ENCODE measurements at places on chromosomes 2 and 18.

DNA sequence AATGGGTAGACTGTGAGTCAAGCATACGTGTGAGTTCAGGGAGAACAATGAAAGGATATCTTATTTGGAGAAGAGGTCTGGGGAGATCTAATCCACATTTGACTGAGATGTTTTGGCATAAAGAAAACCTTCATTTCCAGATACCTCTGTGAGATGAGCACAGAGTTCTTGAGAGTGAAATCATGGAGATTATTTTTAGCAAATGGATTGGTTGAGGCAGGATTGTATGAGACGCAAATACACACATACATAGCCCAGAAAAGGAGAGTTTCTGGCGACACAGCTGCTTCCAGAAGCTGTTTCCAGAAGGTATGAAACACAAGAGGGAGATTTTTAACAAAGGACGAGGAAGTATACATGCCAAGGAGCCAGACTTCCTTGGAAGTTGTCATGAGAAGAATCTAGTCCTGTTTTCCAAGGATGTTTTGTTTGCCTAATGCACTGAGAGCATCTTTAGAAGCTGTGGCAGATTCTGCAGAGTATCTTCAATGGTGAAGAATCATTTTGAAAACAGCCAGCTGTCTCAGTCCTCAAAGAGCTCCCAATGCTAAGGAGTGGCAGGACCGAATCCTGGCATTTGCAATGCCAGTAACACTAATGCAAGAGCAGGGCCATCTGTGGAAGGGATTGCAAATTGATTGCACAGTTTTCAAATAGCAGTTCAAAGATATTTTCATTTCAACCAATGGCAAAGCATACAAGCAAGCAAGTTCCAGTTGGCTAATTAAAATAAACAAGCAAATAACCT, 177.2 kb downstream of the SETBP1 start:
- no peak for DNase-seq

DNA sequence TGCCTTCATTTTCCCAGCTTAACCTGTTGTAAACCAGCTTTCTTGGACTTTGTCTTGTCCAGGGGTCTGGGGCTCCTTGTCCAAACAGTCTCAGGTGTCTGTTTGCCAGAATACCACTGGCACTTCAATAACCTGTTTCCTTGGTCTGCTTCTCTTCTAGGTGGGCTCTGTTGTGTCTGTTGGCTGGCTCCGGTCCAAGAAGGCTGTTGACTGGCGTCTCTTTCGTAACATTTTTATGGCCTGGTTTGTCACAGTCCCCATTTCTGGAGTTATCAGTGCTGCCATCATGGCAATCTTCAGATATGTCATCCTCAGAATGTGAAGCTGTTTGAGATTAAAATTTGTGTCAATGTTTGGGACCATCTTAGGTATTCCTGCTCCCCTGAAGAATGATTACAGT, 17.0 kb downstream of the SLC20A1 start:
- no peak for DNase-seq

DNA sequence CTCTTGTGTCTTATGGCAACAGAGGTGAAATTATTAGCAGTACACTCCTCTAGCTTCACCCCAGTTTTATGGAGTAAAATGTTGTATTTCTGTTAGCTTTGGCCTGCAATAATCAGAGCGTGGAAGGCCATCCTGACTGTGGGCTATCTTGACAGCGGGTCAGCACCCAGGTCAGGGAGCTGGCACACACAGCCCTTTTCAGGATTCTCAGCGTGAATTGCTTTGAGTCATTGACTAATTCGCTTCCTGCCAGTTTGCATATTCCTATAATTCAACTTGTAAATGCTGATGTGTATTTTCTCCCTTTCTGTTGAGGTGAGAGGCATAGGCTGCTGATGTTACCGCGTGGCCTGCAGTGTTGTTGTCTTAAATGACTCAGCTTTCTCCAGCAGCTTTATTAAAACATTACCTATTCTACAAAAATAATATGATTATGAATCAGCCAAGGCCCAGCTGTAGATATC, 109.6 kb upstream of the EML6 start:
- DNase-seq, result no peak

DNA sequence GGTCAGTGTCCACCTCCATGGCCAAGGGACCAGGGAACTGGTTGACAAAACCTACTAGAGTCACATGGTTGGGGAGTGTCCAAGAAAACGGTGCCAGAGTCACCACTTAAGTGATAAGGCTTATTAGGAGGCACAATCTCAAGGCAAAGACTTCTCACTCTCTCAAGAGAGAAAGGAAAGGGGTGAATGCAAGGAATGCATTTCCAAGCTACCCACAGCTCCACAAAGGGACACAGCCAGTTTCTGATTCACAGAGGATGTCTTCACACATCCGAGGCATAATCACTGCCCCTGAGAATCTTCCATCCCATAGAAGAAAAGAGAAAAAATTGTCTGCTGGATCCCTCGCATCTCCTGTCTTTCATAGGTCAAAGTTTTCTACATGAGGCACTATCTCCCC, 269.3 kb downstream of the TNS1 start:
- no peak for DNase-seq

DNA sequence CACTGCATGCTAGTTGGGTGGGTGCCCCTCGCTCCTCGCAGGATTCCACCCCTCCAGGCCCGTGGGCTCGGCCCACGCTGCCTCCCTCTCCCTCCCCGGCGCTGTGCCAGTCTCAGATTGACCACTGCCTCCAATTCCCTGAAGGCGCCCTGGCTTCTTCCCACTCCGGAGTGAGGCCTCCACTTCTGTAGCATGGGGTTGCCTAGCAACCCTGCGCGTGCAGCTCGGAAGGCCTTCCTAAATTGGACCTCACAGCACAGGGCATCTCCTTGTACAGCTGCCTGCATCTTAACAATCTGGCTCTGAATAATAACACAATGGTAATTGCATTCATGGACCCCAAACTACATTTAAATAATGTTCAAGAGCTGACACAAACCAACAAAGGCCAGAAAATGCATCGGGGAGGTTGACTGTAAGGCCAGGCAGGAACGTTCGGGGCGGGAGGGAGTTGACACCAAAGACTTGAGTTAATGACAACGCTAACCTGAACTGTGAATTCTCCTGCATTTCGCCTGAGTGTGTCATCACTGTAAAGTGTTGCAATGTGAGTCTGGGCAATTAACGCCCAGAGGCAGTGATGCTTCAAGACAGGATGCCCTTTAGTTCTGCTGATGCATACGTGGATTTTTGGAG, 222.9 kb downstream of the ZBTB7C start:
- peak; percentile 72 for DNase-seq

GRCh38 chr18:78742218-78742745, 237.3 kb upstream of the SALL3 start:
- DNase-seq, result no peak

DNA sequence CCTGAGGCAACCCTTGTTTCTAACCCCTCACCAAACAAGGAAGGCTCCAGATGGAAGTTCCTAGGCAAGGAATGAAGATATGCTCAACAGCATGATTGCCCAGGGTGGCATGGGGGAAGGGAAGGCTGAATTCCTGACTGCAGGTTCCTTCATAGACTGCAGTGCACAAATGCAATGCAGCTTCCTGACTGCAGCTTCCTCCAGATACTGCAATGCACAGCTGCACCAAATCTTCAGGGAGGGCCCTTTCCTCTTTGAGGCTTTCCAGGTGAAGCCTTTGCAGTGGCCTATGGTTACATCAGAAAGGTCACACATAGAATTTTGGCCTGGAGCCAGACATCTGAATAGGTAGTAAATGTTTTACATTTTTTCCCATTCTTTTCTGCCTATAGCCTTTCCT, 58.8 kb upstream of the DYNAP start:
- no peak for DNase-seq

GRCh38 chr2:7826656-7827055, 855.2 kb upstream of the ID2 start:
- no peak for DNase-seq

- DNase-seq, result no peak
Measured at GRCh38 chr2:61178603-61179545, 16.9 kb downstream of the C2orf74 start.

DNA sequence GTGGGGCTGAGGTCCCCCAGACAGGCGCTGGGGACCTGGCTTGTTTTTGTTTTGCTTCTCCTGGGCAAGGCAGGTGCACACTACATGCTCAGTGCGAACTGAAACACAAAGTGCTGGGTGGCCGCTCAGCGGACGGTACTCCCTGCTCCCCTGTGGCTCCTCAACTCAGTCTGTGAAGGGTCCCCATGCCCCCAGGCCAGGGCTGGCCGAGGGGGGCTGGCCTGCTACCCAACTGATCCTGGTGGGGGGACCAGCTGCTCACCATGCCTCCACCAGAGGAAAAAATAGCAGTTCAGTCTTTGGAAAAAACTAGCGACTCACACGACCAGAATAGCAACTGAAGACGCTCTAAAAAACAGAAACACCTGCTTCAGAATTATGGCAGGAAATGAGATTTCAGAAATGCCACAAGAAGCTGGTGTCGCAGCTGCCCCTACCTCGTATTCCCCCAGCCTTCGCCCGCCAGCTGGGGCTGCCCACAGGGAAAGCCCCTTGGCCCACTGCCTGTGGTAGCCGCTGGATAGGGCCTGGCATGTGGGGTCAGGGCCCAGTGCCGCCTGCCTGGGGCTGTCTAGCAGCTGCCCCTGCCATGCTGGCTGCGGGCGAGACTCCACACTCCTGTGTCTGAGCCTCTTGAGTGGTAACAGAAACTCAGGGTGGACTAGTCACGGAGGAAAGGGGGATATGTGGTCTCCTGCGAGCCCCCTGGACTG, 43.7 kb downstream of the MEX3C start:
- DNase-seq, result no peak

- DNase-seq, result peak; percentile 60
Measured at GRCh38 chr2:200810998-200811332, 745 bp upstream of the BZW1 start.

DNA sequence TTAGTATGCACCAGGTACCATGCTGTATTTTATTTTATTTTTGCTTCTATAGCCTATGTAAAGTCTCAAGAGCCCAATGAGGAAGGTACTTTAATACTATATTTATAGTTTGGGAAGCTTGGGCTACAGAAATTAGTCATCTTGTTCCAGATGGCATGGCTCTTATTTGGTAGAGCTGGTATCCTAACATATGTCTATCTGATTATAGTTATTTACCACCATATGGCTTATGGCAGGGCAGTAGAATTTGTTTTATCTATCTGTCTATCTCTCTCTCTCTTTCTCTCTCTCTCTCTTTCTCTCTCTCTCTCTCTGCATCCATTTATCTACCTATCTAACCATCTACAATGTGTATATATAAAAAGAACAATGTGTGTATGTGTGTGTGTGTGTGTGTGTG, 1293.7 kb upstream of the SLC39A10 start:
- DNase-seq, result no peak

- DNase-seq, result no peak
Measured at GRCh38 chr2:190891889-190892288, 11.3 kb downstream of the GLS start.

GRCh38 chr2:200086911-200087310, 131.5 kb downstream of the MAIP1 start:
- peak; percentile 15 for DNase-seq

GRCh38 chr2:177885828-177886466, 186.6 kb downstream of the PDE11A start:
- DNase-seq, result no peak

DNA sequence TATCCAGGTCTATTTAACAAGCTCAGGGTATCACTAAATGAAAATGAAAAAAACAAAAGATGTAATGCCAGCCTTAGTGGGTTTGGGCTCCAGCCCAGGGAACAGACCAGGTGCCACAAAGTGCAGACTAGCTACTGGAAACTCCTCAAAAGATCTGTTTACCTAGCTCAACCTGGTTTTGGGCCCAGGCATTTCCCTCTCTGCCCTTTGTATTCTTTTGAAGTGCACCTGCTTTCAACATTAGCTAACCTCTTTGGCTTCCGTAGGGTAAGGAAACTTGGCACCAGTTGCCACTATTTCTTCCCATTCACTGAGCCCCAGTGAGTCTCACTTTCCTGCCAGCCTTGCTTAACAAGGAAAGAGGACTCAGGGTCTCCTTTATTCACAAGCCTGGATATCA, 123.6 kb upstream of the CDCA7 start:
- DNase-seq, result no peak

DNA sequence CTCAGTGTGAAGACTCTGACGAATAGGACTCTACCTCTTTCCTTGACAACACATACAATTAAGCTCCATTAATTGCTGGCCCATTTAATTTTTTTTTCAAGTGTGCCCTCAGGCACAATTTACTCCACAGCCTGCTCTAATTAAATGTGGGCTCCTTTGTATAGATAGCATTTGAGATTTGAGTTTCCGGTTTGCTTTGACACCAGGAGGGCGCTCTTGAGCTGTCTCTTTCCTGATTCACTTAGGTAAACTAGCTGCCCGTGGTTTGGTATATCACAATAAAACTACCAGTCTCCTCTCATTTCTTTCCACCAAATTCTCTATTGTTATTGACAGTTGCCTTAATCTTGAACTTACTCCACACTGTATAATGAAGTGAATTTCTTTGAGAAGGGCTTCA, 666.0 kb downstream of the DSC3 start:
- no peak for DNase-seq

DNA sequence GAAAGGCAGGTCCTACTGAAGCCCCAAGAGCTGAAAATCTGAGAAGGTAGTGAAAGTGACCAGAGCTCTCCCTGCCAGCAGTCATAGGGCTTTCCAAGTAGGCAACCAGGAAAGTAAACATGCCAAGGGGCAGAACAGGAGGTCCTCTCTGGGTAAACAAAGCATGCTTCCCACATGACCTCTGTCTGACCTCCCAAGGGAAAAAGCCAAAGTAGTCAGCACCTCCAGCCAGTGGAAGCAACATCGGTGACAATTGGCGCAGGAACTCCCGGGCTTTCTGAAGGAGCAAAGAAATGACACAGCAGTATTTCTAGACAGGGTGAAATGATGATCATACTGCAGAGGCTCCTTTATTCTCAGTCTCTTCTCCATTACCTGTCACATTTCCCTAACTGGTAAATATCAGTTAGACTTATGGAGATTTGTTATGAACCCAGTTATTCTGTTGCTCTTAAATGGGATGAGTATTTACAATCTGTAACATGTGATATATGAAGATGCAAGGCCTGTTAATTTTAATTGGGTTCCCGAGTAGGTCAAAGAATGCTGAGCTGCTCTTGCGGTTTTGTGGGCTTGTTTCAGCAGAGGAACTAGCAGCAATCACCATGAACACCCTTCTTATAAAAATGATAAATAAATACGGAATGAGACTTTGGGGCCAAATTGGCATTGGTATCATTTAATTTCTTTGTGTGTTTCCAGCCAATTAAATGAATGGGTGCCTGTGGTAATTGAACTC, 321.0 kb downstream of the RND3 start:
- no peak for DNase-seq

Data from NCI-H2227 treated with DMSO at 0.1 percent for 48 hours (cell line).